Left ventricle myocardium superior (tissue), 1 donor: ENCODE measurements at places on chromosomes 1 and 21. TPM values are rescaled to one million over a fixed set of nuclear protein-coding genes. Genes with fewer than 3 reads are reported as not detected.

Gene LEFTY2
- total RNA-seq: 0.47 TPM

Gene NBPF4
- not detected for total RNA-seq

Gene NGF
- 3.2 TPM for total RNA-seq

GRCh38 chr1:200343874-200344273, 66.0 kb downstream of the ZNF281 start:
- DNase-seq: no peak

DNA sequence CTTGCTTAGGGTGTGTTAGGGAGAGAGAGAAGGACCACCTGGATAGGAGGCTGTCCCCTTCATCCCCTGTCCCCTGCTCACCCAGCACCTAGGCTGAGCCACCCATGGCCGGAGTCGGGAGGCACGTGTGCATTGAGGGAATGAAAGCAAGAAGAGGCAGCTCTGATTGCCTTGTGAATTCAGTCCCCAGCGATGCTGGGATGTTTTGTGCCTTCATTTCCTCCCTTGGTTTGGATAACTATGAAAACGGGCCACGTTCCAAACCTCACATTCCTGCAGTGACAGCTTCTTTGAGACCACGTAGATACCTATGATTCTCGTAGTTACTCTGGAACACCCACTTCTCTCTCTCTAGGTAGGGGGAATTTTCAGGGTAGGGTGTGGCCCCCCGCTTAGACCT, 67.1 kb downstream of the MAN1C1 start:
- no peak for DNase-seq

GRCh38 chr1:44714944-44715571, 15.9 kb downstream of the RNU5D-1 start:
- no peak for DNase-seq

DNA sequence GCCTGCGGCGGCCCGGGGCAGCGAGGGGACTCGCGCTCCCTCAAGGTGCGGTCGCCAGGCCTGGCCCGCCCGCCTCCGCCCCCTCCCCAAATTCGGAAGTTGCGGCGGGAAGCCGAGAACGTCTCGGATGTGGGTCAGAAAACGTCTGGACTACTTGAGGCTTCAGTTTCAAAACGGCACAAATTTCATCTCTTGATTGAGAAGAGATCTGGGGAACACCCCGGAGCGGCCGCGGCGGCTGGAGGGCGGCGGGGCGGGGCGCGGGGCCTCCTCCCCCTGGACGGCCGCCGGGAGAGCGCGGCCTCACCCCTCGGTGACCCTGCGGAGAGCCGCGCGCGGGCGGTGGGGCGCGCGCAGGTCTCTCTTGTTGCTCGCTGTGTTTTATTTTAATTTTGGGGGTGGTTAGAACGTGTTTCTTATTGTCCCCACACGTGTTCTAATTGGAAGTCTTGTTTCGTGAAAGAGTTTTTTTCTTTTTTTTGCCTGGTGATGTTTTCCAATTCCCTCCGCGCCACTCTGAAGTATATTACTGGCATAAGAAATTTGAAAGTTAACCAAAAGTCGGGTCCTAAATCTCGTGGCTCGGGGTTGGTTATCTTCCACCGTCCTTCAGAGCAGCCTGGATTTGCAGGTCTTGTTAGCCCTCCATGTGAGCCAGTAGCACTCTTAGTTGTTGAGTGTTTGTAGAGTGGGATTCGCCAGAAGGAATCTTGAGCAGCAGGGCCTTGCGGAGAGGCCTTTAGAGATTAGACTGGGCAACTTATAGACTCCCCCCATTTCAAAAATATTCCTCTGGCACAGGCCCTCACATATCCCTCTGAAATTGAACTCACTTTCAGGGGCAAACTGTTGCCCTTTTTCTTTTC, 749 bp downstream of the PCBP3 start:
- DNase-seq: peak; percentile 50

- DNase-seq: peak; percentile 30
These were observed 5.5 kb downstream of the SCNN1D start for GRCh38 chr1:1285611-1286311.

GRCh38 chr1:19021845-19022244, 65.4 kb upstream of the IFFO2 start:
- DNase-seq: no peak

DNA sequence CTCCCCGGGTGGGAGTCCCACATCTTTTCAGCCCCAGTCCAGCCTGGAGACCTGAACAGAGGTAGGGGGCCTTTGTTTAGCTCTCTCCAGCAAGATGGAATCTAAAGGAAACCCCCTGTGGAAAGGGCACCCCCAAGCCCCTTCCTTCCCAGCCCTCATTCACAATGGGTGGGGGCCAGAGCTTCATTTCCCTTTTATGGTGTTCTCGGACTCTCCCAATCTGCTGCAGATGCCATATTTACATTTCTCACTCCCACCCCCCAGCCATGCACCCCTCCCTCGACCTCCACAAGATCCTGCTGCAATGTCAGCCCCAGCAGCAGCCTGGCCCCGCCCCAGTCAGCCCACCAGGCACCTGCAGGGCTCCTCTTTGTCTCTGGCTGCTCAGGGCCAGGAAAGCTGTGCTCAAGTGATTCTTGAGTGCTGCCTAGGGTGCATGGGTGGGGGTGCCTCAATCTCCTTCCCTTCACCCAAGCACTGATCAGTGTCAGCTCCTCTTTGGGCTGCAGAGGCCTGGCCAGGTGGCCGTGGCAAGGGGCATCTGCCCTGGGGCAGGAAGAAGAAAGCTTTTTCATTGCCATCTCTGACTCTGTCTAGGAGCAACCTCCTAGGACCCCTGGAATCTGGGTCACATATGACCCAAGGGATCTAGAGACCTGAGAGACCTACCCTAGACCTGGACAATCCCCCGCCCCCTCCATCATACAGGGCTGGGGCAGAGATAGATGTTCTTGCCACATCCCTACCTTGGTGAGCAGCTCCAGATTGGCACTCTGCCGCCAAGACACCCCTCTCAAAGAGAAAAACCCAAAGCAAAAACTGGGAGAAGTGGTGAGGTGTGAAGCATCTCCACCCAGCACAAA, 1.7 kb downstream of the KIF21B start:
- no peak for DNase-seq
